Activated T-cell treated with anti-CD3 and anti-CD28 coated beads, Interleukin-2, amount 50 U/mL, for 1 hour (primary cell): ENCODE measurements at places on chromosomes 16 and 17.

GRCh38 chr17:32746280-32746679, 130.6 kb downstream of the MYO1D start:
- DNase-seq: no peak

DNA sequence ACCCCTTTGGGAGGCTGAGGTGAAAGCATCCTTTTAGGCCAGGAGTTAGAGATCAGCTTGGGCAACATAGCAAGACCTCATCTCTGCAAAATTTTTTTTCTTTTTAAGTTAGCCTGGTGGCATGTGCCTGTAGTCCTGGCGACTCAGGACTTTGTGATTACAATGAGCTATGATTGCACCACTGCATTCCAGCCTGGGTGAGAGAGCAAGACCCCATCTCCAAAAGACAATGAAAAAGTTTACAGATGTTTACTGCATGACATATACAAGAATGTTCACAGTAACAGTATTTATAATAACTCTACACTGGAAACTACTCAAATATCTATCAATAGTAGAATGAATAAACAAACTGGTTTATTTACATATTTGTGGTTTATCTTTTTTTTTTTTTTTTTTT, 33.1 kb upstream of the CCL22 start:
- no peak for DNase-seq

- no peak for DNase-seq
These were observed 38.8 kb downstream of the ERN1 start for GRCh38 chr17:64091116-64091515.

DNA sequence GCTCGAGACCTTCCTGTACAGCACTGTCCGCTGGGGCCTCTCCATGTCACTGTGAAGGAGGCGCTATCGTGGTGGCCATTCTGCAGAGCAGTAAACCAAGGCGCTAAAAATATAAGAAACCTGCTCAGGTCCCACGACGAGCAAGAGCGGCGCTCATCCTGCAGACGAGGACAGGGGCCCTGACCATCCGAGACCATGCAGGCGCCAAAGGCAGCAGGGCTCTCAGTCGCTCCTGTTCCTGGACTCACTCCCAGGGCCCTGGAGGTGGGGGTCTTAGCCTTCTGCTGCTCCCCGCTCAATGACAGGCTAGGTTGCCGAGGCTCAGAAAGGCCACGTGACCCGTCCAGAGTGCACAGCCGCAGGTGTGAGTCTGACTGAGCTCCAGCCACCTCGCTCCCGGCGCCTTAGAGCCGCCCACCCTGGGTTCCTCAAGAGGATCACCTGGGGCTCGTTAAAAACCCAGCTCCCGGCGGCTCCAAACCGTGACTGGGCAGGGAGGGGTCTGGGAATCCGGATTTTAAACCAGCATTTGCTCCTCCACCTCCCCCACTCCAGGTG, 509 bp upstream of the ATP2C2 start:
- DNase-seq: no peak

GRCh38 chr17:14427900-14428647, 127.2 kb downstream of the HS3ST3B1 start:
- peak; percentile 39 for DNase-seq

DNA sequence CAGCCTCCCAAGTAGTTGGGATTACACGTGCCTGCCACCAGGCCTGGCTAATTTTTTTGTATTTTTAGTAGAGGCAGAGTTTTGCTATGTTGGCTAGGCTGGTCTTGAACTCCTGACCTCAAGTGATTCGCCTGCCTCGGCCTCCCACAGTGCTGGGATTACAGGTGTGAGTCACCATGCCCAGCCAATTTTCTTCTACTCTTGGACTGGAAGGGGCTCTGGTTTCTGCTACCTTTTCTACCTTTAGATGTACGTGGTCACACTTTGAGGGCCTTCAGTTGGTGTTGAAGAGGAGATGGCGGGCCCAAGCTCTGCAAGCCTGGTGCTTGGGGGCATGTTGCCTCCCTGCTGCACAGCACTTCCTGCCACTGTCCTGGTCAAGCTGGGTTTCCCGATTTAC, 173.6 kb downstream of the PRKCA start:
- DNase-seq: no peak

DNA sequence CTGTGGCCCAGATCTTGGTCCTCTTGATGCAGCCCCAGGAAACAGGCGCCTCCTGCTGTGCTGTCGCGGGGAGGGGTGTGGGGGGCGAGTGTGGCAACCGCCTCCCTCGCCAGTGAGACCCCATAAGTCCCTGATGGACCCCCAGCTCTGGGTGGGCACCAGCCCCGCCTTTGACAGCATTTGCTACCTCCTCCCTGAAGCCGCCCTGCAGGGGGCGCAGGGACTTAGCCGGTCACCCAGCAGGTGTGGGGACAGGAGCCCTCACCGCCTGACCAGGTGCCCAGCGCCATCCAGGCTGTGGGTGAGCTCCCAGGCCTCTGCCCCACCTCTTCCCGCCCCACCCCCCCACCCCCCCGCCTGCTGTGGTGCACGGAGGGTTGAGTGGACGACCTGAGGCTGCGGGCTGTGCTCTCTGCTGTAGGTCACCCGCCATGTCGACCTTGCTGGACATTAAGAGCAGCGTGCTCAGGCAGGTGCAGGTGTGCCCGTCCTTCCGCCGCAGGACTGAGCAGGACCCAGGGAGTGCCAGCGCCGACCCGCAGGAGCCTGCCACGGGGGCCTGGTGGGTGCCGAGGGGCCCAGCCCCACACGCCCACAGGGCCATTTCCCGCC, 4.8 kb downstream of the BAIAP3 start:
- peak; percentile 45 for DNase-seq

- no peak for DNase-seq
These were observed 13.2 kb downstream of the ATP2A3 start for GRCh38 chr17:3951003-3951402.

- DNase-seq: no peak
These were observed 3.2 kb upstream of the CDK5RAP3 start for GRCh38 chr17:47967607-47968252.

DNA sequence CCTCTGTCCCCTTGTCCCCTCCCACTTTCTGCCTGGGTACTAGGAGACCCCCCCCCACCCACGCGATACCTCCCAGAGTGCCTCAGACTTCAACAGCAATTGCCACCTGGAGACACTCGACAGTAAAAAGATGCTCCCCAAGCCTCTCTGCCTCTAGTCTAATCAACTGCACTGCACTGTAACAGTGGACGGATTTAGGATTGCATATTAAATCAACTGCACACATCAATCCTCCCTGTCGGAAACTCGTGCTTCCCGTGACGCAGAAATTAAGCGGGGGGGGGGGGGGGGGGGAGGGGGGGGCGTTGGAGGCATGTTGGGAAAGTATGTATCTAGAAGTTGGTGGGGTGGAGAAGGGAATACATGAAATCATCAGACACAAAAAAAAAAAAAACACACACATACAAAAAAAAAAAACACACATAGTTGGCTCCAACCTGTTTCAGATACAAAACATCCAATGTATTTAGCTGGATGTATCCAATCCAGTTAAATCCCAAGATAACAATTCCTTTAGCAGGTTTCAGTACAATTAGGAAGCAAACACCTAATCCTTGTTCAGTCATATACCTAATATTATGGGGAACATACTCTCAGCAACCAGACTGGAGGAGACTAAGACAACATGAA, 29.7 kb downstream of the FAM222B start:
- DNase-seq: no peak

DNA sequence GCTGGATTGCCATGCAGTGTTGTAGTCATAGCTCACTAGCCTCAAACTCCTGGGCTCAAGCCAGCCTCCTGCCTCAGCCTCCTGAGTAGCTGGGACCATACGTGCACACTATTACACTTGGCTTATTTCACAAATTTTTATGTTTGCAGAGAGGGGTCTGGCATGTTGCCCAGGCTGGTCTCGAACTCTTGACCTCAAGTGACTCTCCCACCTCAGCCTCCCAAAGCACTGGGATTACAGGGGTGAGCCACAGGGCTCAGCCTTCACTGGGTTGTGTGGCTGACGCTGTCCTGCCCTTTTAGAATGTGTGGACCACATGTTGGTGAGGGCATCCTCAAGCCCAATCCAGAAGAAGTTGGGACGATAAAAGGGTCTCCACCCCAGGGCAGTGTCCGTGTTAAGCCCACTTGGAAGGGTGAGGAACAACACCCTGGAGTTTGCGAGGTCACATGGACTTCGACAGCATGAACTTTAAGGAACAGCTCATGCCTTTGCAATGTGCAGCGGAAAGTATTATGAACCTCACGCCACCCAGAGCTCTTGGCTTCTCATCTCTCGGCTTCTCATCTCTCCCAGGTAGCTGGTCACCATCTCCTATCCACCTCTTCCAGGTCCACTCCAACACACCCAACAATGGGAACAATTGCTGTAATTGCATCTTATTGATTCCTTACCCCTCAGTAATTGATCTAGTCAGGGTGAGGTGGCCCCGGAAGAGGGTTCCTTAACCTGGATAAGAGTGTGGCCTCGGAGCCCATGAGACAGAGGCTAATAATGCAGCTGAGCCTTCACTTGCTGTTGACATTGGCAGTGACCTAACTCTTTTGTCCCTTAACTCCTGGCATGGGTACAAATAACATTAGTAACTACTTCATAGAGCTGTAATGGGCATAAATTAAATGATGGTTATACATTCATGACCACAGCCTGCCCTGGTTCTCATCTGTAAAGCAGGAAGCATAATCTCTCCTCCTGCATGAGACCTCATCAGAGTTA, 6.7 kb downstream of the FOXL1 start:
- DNase-seq: no peak

- DNase-seq: no peak
These were observed 28.8 kb downstream of the CTU2 start for GRCh38 chr16:88735121-88735520.

DNA sequence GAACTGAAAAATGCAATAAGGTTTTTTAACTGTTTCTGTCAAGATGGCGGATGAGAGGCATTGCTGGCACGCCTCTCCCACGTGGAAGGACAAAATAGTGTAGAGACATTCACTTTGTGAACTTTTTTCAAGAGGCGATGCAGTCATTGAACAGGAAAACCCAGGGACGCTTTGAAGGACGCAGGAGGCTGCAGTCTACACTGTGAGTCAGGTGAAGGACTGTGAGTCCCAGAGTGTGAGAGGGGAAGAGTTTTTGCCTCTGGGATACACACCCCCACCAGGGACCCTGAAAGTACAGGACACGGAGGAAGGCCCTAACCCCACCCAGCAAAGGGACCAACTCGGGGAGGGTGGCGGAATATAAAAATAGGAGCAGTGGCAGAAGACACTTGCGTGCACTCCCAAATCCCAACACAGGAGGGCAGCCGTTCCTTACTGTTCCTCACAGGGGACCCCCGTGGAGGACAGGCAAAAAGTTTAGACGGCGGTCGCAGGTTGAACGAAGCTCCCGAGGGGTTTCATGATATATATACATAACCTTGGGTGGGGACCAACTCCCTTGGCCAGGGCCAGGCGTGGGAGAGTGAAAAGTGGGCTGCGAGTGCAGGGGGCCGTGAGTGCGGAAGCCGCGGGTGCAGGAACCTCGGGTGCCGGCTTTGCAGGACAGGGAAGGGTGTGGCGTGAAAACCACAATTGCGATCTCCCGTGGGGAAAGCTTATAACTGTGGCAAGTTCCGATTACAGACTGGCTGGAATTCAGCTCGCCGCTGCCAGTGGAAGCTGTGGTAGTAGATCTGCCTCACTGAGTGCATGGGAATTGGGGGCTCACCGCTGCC, 82.0 kb upstream of the ALOX12 start:
- DNase-seq: peak; percentile 83

- no peak for DNase-seq
These were observed 152.6 kb downstream of the MAP2K6 start for GRCh38 chr17:69567130-69567529.

DNA sequence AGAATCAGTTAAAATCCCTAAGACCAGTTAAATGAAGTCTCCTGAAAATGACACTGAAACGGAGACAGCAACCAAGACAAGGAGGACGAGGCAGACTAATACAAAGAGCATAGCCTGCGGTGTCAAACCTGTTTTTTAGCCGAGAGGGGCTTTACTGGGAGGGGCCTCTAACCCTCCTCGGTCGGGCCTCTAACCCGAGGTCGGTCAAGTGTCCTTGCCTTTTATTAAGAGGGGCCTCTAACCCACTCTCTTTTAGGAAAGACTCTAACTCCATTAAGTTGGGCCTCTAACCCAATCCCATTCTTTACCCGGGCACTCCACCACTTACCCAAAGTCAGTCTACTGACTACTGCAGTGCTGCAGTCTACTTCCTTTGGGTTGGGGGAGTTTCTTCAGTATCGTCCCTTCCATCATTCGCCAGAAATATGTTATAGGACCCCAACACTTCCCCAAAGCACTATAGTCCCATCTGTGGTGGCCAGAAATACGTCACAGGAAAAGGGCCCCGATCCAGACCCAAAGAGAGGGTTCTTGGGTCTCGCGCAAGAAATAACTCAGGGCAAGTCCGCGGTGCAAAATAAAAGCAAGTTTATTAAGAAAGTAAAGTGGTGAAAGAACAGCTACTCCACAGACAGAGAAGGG, 39.2 kb upstream of the ARL4D start:
- peak; percentile 43 for DNase-seq

DNA sequence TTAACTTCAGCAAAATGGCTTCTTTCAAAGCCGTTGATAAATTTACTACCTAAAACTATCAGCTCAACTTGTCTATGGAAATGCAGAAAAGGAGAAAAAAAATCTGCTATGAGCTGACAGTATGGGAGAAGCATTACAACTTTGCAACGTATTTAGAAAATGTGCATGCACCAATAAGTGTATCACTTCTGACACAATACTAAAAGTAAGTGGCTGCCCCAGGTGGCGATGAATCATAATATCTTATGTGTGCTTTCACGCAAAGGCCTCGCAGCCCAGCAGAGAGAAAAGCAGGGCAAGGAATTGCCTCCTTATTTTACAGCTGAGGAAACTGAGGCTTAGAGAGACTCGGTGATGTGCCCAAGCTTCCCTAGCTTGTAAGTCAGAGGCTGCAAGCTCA, 101.8 kb downstream of the SALL1 start:
- no peak for DNase-seq

GRCh38 chr16:15620611-15621195, 22.3 kb downstream of the MARF1 start:
- no peak for DNase-seq

- no peak for DNase-seq
These were observed 7.9 kb downstream of the GRN start for GRCh38 chr17:44352828-44353671.

GRCh38 chr17:32319548-32319905, 22.4 kb downstream of the C17orf75 start:
- DNase-seq: peak; percentile 80
